Kidney glomerular epithelial cell (primary cell): ENCODE measurements at places on chromosomes 6 and 20.

DNA sequence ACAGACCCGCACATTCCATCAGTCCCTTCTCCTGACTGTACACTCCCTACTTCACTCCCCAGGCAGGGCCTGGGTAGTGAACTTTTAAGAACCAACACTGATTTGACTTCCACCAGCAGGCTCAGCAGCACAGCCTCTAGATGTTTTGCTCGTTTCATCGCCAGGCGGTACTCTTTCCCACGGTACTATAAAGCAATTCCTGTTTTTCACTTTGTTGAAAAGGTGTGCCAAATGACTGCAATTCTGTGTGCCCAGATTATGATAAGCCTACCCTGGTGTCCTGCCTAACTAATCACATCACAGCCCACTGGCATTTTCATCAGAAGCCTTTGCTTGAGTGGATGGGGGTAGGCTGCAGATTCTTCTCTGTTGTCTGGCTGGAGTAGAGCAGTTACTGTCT is 12.9 kb upstream of the WTAP start:
- no peak for DNase-seq

DNA sequence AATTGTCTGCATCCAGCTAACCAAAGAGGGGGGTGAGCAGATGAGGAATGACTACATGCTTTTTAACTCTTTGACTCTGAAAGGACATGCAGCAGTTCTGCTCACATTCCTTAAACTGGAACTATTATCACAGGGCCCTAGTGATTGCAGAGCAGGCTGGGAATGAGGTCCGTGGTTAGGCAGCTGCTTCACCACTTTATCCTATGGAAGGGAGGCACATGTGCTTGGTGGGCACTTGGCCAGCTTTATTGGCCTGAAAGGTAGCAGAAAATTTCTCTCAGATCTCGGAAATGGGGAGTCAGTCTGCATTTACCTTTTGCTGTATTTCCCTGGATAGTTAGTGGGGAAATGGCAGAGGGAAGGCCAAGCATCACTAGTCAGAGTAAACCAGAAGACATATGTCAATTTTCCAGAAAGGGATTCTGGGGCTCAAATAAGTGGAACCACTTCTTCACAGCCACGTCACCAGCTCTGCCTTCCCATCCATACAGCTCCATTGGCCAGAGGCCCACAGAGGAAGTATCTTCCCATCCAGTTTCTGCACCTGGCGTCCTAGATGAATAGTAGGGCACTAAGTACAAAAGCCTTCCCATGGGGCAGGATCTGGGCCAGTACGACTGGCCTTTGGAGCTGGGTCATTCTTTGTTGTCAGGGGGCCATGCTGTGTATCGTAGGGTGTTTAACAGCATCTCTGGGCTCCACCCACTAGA is 444.8 kb downstream of the PTPRT start:
- no peak for DNase-seq

- DNase-seq = peak; percentile 98
Measured at GRCh38 chr6:28985462-28986164, 19.5 kb downstream of the ZNF311 start.

- no peak for DNase-seq
Measured at GRCh38 chr6:27584326-27584725, 111.4 kb upstream of the ZNF184 start.

DNA sequence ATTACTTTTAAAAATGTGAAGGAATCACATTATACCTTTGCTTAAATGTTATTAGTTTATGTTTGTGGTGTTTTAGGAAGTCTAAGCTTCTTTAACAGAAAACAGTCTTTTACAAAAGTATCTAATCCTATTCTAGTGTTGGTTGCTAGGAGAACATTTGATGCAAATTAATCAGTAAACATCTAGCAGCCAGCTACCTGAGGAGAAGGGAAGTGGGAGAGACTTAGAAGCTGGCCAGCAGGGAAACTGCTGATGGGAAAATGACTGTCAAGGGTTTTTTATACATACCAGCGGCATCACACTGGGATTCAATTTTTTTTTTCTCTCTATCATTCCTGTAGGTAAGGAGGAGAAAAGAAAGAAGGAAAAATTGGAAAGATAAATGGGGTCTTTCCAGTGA is 686.0 kb upstream of the MMS22L start:
- no peak for DNase-seq
